Right ventricle myocardium inferior (tissue), 1 donor: ENCODE measurements at places on chromosomes 7 and 10. TPM values are rescaled to one million over a fixed set of nuclear protein-coding genes. Genes with fewer than 3 reads are reported as not detected.

DNA sequence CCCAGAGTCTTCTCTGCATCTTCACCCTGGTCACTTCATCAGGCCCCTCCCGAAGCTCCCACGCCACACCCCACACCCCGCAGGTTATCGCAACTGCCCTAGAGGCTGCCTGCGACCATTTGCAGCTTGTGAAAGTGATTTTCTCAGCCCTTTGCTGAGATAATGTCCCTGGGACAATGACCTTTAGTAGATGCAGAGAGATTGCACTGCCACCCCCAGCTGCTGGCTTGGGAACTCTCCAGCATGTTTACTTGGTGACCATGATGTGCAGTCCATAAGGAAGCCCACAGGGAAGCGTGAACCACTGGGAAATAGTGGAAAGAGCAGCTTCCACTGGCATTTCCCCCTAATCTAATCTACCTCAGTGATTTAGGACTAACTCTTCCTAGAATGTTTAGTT lies 97.3 kb downstream of the WNT2 start:
- DNase-seq = no peak

DNA sequence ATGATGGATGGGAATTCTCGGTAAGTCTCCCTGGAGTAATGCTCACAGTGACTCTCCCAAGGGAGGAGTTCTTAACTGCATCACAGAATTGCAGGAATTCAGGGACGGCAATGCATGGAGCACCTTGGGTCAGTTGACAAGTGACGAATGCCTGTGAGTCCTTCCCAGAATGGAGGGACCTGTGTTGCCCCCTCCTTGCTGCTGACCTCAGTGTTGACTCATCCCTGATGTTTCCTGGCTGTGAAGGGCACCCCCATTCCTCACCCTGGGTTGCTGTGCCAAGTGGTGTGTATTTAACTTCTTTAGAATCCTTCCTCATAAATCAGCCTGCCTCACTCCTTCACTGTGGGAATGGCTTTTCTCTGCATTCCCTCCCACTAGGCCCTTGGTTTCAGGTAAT lies 98.9 kb downstream of the LRMDA start:
- no peak for DNase-seq

DNA sequence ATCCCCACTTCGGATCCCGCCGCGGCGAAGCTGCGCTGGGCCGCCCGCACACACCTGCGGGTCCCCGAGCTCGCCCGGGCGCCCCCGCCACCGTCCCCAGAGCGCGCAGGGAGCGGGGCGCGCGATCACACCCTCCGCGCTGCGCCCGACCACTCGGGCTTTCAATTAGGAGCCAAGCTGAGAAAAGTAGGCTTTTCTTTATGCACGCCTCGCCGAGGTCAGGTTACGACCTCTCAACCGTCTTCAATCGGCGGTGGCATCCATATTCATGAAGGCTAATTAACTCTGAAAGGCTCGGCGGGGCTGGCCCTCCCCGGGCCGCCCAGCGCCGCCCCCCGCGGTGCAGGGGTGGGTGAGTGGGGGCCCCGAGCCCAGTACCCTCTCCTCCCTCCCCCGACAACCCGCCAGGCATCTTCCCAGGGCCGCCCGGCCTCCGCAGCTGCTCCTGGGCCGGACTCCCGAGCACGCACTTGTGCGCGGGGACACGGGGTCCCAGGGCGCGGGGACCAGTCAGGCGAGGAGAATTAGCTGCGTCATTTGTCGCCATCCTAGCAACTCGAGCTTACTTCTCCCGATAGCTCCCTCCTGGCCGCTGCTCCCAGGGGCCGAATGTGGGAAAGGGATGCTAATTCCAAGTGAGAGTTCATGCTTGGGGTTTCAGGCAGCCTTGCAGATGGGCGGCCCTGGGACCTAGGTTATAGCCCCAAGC lies 155.5 kb upstream of the LYZL2 start:
- DNase-seq = peak; percentile 91

GRCh38 chr7:8305625-8306388 lies 43.8 kb upstream of the ICA1 start:
- DNase-seq = no peak

GRCh38 chr10:120542591-120542990 lies 85.6 kb downstream of the PLPP4 start:
- DNase-seq = no peak

The ST8SIA6 gene
- total RNA-seq = 9.3 TPM

The OR2A12 gene
- not detected for total RNA-seq
